Left lung (tissue), 14 donors: ENCODE measurements at places on chromosomes 7 and 10. TPM values are rescaled to one million over a fixed set of nuclear protein-coding genes. Genes with fewer than 3 reads are reported as not detected.

The PRSS37 gene
- polyA plus RNA-seq: 0.34 TPM

The C10orf105 gene
- 0.47 TPM for polyA plus RNA-seq

- H3K27ac ChIP-seq: peak overlapping the region; percentile 87
- DNase-seq: no peak
- no peak overlapping the region for H3K4me3 ChIP-seq
- H3K27me3 ChIP-seq: no peaks in the 10 kb centered on the region
- H3K36me3 ChIP-seq: peaks cover 20% of the 10 kb centered on the region
- peaks cover 49% of the 10 kb centered on the region for H3K4me1 ChIP-seq
Observed at GRCh38 chr10:72276421-72277339, 3.0 kb downstream of the DDIT4 start.

GRCh38 chr7:108805808-108806397, 236.2 kb downstream of the DNAJB9 start:
- H3K27ac ChIP-seq: no peak overlapping the region
- H3K4me3 ChIP-seq: no peak overlapping the region

GRCh38 chr7:40311307-40311706, 176.5 kb downstream of the SUGCT start:
- DNase-seq: no peak
- no peak overlapping the region for H3K4me3 ChIP-seq
- H3K36me3 ChIP-seq: no peaks in the 10 kb centered on the region
- no peaks in the 10 kb centered on the region for H3K27me3 ChIP-seq

DNA sequence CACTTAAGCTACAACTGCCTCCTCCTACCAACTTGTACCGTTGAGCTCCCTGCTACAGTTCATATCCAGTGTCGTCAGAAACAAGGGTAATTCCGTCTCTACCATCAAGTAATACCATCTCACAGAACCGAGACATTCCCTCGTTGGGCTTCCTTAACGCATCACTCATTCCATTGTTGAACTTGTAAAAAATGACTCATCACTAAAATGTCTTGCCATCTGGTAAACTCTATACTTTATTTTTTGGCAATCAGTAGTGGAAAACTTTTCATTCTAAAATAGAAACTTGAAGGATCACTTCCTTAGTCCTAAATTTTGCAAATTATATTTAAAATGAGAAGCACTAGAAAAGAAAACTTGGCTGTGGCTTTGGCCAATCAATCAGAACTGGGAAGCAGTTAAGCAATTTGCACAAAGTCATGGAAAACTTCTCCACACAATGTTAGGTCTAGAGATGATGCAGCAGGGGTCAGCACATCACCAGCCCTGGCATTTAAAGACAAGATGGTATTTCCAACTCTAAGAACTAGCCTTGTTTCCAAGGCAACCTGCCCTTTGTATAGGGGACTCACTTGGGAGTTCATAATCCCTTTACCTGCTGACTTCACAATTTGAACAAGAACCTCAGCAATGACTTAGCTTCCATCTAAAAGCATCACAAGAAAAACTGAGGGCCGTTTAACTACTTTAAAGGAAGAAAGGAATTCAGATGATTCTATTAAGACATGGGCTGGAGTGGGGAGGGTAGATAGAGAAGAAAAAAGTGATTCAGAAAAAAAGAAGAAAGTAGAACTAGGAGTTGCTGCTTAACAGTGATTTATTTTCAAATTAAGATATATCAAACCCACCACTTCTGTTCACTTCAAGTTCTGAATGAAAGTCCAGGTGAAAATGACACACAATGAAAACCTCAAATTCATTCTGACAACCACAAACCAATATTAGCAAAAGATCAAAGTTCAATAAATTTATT, 288.1 kb downstream of the PARD3 start:
- no peaks in the 10 kb centered on the region for H3K27me3 ChIP-seq
- no peak for DNase-seq
- no peaks in the 10 kb centered on the region for H3K36me3 ChIP-seq
- peaks cover 9% of the 10 kb centered on the region for H3K4me1 ChIP-seq

- no peaks in the 10 kb centered on the region for H3K36me3 ChIP-seq
- H3K27ac ChIP-seq: no peak overlapping the region
- H3K4me3 ChIP-seq: no peak overlapping the region
- no peak for DNase-seq
Observed at GRCh38 chr7:147483634-147484292, 1106.8 kb upstream of the C7orf33 start.

DNA sequence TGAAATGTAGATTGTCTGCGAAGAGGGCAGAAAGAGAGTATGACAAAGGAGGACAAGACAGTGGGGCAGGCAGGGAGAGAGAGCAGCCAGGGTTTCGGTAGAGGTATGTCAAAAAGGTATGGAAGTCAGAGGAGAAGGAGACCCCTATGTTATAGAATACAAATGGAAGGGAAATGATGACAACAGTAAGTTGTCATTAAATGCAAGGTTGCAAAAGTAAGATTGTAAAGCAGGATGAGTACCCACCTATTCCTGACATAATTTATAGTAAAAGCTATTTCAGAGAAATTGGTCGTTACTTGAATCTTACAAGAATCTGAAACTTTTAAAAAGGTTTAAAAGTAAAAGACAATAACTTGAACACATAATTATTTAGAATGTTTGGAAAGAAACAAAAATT, 126.3 kb downstream of the CFTR start:
- H3K27ac ChIP-seq: no peak overlapping the region
- H3K27me3 ChIP-seq: no peaks in the 10 kb centered on the region
- no peak for DNase-seq
- no peaks in the 10 kb centered on the region for H3K4me1 ChIP-seq
- no peak overlapping the region for H3K4me3 ChIP-seq

GRCh38 chr10:112948196-112948595, 1.9 kb upstream of the TCF7L2 start:
- peaks cover 9% of the 10 kb centered on the region for H3K27me3 ChIP-seq
- peaks cover 26% of the 10 kb centered on the region for H3K4me1 ChIP-seq
- H3K4me3 ChIP-seq: no peak overlapping the region
- DNase-seq: no peak
- no peaks in the 10 kb centered on the region for H3K36me3 ChIP-seq
